CD8-positive, alpha-beta memory T cell (primary cell): ENCODE measurements at places on chromosomes 13 and 19. TPM values are rescaled to one million over a fixed set of nuclear protein-coding genes. Genes with fewer than 3 reads are reported as not detected.

Gene ZNF726
- 12.6 TPM for total RNA-seq

Gene MAG
- not detected for total RNA-seq

Gene C1QTNF9B
- total RNA-seq = not detected

Gene EPS8L1
- total RNA-seq = 0.27 TPM

Gene PBX4
- 17.1 TPM for total RNA-seq

Gene CEACAM20
- total RNA-seq = not detected

Gene PLA2G4C
- 2.6 TPM for total RNA-seq

Gene SERTM1
- total RNA-seq = not detected

- no peak for DNase-seq
These were observed 26.3 kb downstream of the EPS15L1 start for GRCh38 chr19:16445238-16446107.

GRCh38 chr13:75366380-75367280 lies 115.3 kb downstream of the TBC1D4 start:
- no peak for DNase-seq

DNA sequence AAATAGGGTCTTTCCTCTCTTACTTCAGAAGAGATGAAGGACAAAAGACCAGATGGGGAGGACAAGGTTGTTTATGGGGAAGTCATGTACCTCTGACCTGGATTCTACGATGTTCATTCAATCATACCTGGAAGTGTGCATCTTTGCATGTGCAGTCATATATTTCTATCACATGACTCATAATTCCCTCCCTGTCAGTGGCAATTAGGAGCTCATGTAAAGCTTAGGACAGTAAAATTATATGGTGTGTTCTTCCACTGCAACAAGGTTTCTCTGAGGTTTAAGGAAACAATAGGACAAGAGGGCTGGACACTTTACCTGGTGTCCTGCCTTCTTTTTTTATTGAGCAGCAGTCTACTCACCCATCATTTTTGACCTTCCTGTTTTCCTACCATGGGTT lies 19.8 kb downstream of the CEACAM7 start:
- no peak for DNase-seq

GRCh38 chr13:106472621-106473020 lies 62.8 kb downstream of the EFNB2 start:
- DNase-seq = no peak

DNA sequence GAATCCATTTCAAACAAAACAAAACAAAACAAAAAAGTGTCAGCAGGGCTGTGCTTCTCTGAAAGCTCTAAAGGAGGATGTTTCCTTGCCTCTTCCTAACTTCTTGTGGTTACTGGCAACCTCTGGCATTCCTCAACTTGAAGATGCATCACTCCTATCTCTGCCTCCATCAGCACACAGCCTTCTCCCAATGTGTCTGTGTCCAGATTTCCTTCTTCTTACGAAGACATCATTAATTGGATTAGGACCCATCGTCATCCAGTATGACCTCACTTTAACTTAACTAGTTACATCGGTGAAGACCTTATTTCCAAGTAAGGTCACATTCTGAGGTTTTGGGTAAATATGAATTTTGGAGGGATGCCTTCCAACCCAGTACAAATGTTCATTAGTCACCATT lies 33.8 kb upstream of the GTF2F2 start:
- DNase-seq = no peak

DNA sequence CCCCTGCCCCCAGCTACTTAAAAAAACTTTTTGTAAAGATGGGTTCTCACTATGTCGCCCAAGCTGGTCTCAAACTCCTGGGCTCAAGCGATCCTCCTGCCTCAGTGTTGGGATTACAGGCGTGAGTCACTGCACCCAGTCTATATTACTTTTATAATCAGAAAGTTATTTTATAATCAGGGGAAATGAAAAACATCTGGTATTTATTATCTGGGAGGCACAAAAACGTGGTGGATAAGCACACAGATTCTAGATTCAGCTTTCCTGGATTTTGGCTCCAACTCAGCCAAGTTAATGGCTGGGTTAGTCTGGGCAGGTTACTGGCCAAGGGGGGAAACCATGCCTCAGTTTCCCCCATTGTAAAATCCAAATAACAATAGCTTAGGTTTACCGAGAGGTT lies 24.7 kb downstream of the KEAP1 start:
- no peak for DNase-seq

- no peak for DNase-seq
These were observed 15.2 kb downstream of the ELAVL3 start for GRCh38 chr19:11465600-11465999.
